Neural cell (in vitro differentiated cells): ENCODE measurements at places on chromosomes 16 and 17. TPM values are rescaled to one million over a fixed set of nuclear protein-coding genes. Genes with fewer than 3 reads are reported as not detected.

Gene ZNF624
- 13.4 and 14.3 TPM in 2 replicates for polyA plus RNA-seq

Gene NT5M
- 11.1 and 17.6 TPM in 2 replicates for polyA plus RNA-seq

Gene HS3ST4
- polyA plus RNA-seq: 13.0 and 14.9 TPM in 2 replicates

Gene LLGL2
- polyA plus RNA-seq: 0.95 and 4.2 TPM in 2 replicates

Gene TSC2
- polyA plus RNA-seq: 69.2 and 92.8 TPM in 2 replicates

Gene RNF222
- not detected in 2 replicates for polyA plus RNA-seq

Gene ANKRD40CL
- polyA plus RNA-seq: not detected in 2 replicates
